NCI-H526 treated with DMSO at 0.1 percent for 48 hours (cell line): ENCODE measurements at places on chromosomes 1 and 21.

GRCh38 chr1:19154876-19155275, 55.2 kb downstream of the UBR4 start:
- DNase-seq: no peak

GRCh38 chr1:11653101-11653860, 948 bp downstream of the FBXO2 start:
- no peak for DNase-seq

DNA sequence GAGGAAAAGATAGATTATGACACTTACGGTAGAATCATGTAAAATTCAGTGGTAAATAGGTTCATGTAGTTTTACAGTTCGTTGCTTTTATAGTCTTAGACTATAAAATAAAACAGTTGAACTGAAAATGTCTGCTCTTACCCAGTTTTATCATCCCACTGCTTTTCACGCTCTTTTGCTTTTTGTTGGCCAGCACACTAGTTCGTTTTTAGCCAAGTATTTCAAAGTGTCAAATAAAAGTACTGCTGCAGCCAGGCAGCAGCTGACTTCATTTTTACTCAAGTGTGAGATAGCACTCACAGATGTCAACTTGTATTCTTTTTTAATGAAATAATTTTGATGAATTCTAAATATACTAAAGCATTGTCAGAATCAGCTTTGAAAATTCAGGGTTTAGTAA, 18.5 kb upstream of the BTG3 start:
- DNase-seq: no peak

DNA sequence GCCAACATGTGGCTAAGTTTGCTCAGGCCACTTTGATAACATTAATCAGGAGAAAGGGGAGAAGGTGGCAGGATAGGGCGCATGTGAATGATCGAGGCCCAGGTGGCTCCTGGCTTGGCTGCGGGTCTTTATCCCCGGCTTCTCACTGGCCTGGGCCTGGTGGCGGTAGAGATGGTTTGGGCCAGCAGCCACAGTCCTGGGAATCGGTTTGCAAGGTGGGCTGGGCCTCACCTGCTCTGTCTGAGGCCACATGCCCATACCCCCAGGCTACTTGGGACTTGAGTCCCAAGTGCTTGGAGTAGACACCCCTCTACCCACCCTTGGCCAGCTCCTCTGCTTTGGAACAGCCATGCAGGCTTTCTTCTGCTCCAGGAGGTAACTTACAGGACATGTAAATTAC, 49.7 kb upstream of the DISP3 start:
- DNase-seq: no peak

DNA sequence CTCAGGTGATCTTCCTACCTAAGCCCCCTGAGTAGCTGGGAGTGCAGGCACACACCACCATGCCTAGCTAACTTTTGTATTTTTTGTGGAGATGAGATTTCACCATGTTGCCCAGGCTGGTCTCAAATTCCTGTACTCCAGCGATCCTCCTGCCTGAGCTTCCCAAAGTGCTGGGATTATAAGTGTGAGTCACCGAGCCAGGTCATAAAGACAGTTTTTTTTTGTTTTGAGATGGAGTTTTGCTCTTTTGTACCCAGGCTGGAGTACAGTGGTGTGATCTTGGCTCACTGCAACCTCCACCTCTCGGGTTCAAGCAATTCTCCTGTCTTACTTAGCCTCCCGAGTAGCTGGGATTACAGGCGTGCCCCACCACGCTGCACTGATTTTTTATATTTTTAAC, 42.1 kb downstream of the KIF1B start:
- DNase-seq: no peak

- DNase-seq: no peak
Observed at GRCh38 chr21:42021371-42022090, 11.4 kb upstream of the ZBTB21 start.

- peak; percentile 28 for DNase-seq
Observed at GRCh38 chr1:25520446-25521061, 22.9 kb upstream of the LDLRAP1 start.

DNA sequence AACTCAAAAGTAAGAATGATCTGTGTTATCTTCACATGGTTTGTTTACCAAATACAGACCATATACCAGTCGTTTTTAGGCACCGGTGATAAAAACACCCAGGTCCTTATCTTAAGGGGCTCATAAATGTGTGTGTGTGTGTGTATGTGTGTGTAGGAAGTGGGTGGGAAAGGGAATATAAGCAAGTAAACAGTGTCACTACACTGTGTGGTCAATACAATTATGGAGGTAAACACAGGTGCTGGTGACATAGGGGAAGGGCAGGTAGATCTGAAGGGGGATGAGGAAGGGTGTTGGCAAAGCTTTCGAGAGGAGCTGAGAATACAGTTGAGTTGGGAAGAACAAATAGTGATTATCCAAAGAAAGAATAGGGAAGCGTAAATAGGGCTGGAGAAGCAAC, 19.1 kb upstream of the MRPS6 start:
- DNase-seq: no peak

GRCh38 chr21:16577975-16578374, 848.2 kb downstream of the USP25 start:
- DNase-seq: no peak

- DNase-seq: no peak
Observed at GRCh38 chr1:94463765-94464330, 45.7 kb downstream of the ABCD3 start.

- no peak for DNase-seq
Observed at GRCh38 chr1:48450505-48450904, 21.5 kb downstream of the SPATA6 start.

DNA sequence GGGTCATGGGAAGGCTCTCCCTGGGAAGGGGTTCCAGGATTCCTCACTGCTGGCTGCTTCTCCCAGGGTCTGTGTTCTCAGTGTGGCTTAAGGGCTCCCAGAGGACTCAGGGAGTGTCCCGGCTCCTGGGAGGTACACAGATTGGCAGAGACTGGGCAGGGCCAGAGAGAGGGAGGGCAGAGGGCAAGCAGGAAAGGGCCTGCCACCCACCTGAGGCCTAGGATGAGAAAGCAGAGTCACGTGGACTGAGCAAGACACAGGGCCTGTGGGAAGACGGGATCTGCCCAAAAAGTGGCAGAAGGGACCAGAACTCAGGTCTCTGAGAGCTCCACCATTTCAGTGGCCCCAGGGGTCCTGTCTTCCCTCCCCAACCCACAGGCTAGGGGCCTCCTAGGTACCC, 871 bp downstream of the SLFNL1 start:
- no peak for DNase-seq

DNA sequence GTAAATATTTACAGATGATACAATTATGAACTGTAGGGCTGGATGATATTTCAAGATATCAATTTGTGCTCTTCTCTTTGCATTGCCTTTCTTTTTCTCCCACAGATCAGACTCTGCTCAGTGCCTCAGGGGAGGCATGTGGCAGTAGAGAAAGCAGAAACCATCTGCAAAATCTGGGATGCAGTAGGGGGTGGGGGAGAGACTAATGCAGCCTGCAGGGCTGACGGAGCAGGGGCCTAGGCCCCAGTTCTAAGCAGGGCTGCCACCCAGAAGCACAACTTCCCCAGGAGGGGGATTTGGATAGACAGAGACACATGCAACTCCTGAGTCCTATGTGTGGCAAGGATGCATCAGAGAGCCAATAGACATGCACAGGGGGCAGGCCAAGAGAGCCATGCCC, 511.6 kb downstream of the SMYD3 start:
- no peak for DNase-seq

GRCh38 chr1:172616195-172616594, 42.7 kb upstream of the FASLG start:
- DNase-seq: no peak

DNA sequence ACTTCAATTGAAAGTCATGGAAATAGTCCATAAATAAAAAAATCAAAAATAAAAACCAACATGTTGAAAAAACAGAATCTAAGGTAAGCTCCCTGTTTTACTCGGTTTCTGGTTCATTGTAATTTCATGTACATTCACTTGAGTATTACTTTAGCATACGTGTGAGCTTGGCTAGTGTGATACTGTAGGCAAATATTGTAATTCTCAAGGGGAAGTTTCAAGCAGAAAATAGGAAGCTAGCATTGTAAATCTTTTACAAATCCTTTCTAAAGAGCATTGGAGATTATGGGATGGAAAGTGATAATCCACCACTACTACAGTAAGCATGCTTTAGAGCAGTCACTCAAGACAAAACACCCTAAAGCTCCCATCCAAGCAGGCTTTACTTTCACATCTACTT, 3.3 kb upstream of the LPAR3 start:
- no peak for DNase-seq

GRCh38 chr1:15304708-15305467, 57.9 kb downstream of the FHAD1 start:
- DNase-seq: peak; percentile 16

DNA sequence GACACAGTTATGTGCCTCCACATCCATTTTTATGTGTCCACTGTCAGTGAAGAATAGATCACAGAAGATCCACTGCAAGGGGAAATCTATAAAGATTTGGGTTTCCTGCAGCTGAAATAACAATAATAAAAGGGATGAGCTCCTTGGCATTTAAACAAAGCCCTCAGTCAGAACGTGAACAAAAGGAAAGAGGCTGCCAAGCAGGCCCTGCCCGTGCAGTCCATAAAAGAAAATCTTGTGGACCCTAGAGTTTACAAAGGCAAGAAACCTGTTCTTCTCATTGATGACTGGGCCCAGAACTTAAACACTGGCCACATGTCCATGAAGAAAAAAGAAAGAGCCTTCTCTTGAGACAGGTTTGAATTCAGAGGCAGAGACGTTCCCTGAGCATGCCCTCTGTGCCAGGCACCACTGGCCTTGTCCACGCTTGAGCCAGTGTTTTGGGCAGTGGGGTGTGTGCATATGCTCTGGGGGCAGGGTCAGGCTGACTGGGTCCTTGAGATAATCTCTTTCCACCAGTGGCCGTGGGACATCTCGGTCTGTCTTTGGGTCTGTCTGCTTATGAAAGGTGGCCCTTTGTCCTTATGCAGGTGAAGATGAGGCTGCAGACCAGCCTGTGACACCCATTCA, 142.7 kb downstream of the HIVEP3 start:
- DNase-seq: no peak

DNA sequence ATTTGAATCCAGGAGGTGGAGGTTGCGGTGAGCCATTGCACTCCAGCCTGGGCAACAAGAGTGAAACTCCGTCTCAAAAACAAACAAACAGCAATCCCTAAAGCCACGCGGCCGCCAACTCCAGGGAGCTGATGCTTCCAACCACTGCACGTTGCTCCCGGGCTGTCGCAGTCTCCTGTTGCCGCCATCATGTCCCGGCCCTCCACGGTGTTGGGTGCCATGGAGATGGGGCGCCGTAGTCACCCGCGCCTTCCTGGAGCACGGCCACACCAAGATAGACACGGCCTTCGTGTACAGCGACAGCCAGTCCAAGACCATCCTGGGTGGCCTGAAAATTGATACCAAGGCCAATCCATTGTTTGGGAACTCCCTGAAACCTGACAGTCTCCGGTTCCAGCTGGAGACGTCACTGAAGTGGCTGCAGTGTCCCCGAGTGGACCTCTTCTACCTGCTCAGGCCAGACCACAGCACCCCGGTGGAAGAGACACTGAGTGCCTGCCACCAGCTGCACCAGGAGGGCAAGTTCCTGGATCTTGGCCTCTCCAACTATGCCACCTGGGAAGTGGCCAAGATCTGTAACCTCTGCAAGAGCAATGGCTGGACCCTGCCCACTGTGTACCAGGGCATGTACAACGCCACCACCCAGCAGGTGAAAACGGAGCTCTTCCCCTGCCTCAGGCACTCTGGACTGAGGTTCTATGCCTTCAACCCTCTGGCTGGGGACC, 32.6 kb downstream of the SLC16A1 start:
- DNase-seq: no peak

GRCh38 chr1:71087060-71087459, 6.2 kb upstream of the ZRANB2 start:
- no peak for DNase-seq

DNA sequence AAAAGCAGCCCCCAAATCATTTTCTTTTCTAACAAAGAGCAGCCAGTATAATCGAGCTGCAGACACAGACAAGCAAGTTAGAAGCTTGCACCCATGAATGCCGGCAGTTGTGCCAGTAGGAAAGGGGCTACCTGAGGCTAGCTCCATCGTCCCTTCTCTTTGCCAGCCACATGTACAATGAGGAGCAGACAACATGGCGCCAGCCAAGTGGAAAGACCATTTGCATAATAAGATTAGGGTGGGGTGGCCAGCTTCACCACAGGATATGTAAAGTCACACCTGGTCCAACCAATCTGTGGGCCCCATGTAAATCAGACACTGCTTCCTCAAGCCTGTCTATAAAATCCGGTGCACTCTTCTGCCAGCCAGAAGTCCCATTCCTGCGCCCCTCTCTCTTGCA, 103.7 kb downstream of the CCDC185 start:
- DNase-seq: peak; percentile 74

GRCh38 chr1:231571904-231572303, 43.4 kb downstream of the TSNAX start:
- DNase-seq: no peak

DNA sequence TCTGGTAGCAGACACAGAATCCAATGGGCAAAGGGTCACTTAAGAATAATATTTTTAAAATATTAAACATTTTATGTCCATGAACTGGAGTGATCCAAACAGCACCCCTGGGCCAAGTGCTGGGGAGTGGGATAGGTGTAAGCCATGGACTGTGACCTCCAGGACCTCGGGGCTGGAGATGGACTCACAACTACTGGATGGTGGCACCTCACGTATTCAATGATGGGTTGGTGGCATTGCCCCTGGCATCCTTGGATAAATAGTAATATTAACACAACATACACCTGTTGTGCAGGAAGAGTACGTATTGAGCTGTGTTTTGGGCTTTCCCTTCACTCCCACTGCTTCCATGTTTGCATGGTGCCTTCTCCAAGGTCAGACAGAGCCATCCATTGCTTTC, 39.3 kb upstream of the TENT5C start:
- no peak for DNase-seq

GRCh38 chr1:42944246-42944928, 14.3 kb downstream of the SLC2A1 start:
- DNase-seq: no peak

DNA sequence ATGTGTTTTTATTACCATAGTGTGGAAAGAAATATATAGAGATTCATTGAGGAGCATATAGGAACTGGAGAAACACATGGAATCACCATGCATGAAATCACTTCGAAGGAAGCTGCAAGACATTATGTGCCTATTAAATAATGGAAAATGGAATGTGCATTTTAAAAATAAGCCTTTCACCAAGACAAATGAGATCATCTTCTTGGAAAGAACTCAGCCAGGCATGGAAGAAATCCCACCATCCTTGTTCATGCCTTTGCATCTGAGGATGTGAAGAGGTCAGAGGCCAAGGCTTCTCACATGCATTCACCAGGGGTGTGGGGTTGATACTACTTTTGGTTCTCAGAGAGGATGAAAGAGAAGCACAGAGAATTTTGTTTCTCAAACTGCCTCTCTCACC, 50.0 kb downstream of the C1orf198 start:
- no peak for DNase-seq
